Activated CD8-positive, alpha-beta T cell treated with anti-CD3 and anti-CD28 coated beads for 36 hours (primary cell): ENCODE measurements at places on chromosomes 6 and 20.

DNA sequence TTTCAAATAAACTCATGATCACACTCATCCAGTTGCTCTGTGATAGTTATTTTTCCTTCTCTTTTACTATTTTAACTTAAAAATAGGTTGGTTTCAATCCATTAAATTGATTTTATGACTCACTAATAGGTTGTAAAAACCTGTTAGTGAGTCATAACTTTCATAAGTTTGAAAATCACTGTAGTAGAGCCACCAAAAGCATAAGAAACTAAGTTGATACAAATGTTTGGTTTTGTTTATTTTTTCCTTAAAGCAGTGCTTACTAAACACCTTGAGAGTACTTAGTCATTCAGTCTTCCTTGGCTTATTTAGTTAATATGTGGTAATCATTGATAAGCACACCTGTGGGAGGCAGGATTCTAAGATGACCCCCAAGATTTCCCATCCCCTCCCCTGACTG lies 312.1 kb upstream of the MAN1A1 start:
- no peak for DNase-seq

- no peak for DNase-seq
Observed at GRCh38 chr6:146997062-146997461, 207.2 kb upstream of the STXBP5 start.

DNA sequence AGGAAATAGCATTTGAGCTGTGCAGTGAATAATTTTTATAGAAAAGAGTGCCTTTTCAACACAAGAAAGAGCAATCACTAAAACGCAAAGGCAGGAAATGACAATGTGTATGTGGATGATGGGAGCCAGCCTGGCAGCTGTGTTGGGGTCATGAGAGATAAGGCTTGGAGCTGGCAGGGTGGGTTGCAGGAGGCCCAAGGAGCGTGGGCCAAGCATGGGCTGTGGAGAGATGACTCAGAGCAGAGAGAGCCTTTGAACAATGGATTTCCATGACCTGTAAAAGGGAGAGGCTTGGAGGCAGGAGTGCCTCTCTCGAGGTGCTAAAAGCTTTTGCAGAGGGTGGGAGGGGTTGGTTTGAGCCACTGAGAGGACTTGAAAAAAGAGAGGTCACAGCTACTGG lies 6.6 kb upstream of the TBC1D7 start:
- DNase-seq, result no peak

GRCh38 chr6:45587229-45588060 lies 209.7 kb upstream of the SUPT3H start:
- no peak for DNase-seq

DNA sequence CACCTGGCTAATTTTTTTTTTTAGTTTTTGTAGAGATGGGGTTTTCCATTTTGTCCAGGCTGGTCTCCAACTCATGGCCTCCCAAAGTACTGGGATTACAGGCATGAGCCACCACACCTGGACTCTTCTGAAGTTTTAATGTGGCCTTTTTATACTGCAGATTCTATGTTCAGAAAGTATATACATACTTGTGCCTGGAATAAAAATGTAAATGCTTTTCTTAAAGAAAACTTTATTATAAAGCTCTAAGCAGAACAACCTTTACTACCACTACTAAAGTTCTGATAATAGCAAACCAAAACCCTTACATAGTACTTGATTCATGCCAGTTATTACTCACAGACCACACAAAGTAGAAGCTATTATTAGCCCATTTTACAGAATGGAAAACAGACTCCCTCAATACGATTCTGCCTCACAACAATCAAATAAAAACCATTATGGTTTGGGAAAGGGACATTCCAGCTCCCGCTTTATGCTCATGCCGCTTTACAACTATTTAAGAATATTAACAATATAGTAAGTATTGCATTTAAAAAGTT lies 5.3 kb downstream of the PHIP start:
- DNase-seq, result no peak

- DNase-seq, result peak; percentile 38
Observed at GRCh38 chr6:149482545-149483333, 2.1 kb downstream of the ZC3H12D start.

- DNase-seq, result no peak
Observed at GRCh38 chr6:36098920-36099647, 31.2 kb upstream of the MAPK13 start.
